Right atrium auricular region (tissue), 2 donors: ENCODE measurements at places on chromosomes 6 and 20.

DNA sequence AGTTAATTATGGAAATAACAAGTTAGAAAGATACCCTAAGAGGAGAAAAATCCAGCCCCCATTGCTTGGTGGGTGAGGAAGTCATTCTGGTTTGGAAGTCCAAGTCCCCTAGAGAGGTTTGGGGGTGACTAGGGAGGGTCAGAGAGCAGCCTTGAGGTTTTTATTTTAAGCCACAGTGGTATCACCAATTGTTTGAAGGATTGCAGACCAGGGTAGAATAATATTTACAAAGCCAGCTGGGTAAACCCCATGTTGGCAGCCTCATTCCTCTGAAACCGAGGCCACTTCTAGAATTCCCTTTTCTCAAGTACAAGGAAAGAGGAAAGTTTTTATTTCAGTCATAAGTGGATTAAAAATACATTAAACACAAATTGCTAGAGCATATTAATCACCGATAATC lies 99.7 kb downstream of the TMEM170B start:
- DNase-seq, result no peak

DNA sequence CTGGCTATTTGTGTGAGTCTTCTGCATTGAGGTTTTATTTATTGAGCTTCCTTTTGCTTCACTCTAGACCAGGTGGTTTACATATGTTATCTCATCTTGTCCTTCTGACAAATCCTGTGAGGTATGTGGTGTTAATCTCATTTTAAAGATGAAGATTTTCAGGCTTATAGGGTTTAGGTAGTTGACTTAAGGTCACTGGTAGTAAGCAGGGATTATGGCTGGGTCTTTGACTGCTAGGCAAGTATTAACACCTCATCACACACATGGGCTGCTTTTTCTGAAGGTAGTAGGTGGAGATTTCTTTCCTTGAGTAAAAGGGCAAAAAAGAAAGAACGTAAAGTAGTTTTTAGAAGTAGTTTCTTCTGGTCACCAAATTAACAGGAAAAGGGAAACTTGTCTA lies 72.6 kb downstream of the CDKAL1 start:
- no peak for DNase-seq

GRCh38 chr6:30450909-30451841 lies 38.1 kb upstream of the HLA-E start:
- no peak for DNase-seq

GRCh38 chr6:4346659-4347333 lies 211.4 kb upstream of the ECI2 start:
- DNase-seq, result no peak

- DNase-seq, result peak; percentile 94
Observed at GRCh38 chr6:31462964-31463870, 34.7 kb upstream of the MICB start.

DNA sequence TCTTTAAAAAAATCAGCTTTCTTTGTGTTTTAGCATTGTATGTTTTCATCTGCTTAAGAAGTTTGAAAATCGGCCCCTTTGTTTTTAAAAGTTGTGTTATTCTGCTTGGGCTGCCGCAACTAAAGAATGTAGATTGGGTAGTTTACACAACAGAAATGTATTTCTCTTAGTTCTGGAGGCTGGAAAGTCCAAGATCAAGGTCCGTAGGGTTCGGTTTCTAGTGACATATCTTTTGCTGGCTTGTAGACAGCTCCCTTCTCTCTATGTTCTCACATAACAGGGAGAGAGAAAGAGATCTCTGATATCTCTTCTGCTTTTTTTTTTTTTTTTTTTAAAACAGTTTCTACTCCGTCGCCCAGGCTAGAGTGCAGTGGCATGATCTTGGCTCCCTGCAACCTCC lies 138.6 kb downstream of the TBC1D7 start:
- no peak for DNase-seq

- no peak for DNase-seq
Observed at GRCh38 chr20:63857764-63858392, 3.4 kb upstream of the ABHD16B start.

DNA sequence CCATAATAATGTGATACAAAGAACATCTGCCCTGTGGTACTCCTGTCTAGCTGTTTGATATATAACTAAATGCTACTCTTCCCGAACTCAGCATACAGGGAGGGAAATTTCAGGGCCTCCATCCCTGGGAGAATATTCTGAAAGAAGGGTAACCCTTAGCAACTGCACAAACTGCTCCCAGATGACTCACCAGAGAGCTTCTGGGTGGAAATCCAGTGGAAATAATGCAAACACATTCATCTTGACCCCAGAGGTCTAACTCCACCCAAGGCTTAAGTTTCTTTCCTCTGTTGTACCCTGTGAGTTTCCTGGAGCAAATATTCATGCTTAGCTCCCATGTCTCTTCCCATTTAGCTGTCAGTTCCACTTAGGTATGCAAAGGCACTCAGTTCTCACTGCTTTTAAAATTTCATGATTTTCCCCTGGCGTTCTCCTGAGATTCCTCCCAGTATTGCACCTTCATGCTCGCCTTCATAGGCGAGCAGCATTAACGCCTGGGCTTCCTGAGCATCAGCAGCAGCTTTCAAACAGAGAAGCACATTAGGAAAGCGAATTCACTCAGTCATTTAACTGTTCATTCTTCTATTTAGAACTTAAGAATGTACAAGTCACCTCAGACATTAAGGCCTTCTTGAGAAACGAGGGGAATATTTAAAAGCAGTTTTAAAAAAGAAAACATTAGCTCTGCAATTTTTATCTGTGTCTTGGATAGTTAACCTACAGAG lies 43.8 kb upstream of the LAMA4 start:
- DNase-seq, result no peak

DNA sequence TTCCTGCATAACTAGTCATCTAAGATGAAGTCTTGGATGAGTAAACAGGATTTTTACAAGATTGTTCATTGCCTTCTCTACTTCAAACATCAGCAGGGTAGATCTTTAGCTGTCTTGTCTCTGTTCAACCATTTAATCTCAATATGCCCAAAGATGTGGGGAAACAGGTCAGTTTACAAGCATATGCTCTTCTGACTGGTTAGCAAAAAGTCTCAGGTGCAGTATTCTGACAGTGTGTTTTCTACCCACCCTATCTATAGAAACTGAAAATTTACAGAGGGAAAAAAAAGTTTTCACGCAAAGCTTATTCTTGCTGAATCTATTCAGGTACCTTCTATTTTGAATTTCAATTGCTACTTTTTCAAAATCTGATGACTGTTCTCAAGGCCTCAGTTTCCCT lies 29.0 kb downstream of the MAP3K5 start:
- DNase-seq, result no peak
